ENCODE measurements at places on chromosomes 5 and 9. TPM values are rescaled to one million over a fixed set of nuclear protein-coding genes. Genes with fewer than 3 reads are reported as not detected.

GRCh38 chr5:176618783-176619182 is 8.8 kb upstream of the GPRIN1 start:
- no peak for DNase-seq

The ZNF618 gene
- 8.1 TPM for total RNA-seq

DNA sequence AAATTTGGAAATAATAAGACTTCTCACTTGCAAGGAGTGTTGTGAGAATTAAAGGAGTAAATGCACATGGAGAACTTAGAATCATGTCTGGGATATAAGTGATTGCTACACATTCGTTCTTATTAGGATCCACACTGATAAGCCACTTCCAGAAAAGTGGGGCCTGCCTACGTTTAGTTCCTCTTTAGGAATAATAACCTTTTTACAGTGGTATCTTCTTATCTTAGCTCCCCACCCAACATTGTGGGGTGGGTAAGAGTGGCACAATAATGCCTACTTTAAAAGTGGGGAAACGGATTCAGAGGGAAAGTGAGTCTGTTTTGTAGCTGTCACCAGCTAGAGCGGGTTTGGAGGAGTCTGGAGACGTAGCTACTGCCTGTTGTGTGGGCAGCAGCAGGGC is 16.0 kb downstream of the DOCK2 start:
- DNase-seq: no peak

GRCh38 chr5:122408592-122409224 is 96.7 kb downstream of the SNCAIP start:
- no peak for DNase-seq

The C5orf52 gene
- total RNA-seq: not detected

GRCh38 chr5:181204826-181205760 is at the start of gene TRIM7:
TRIM7 (minus strand) TSS chr5:181205196; CDS start chr5:181205110, 86 bp downstream.
- peak; percentile 55 for DNase-seq

- DNase-seq: no peak
Measured at GRCh38 chr5:133420440-133421301, 191.7 kb downstream of the FSTL4 start.

GRCh38 chr5:170393235-170393634 is 4.1 kb upstream of the KCNMB1 start:
- no peak for DNase-seq

The PAIP2 gene
- total RNA-seq: 66.0 TPM

GRCh38 chr5:145936401-145937131 is at the start of gene SH3RF2:
SH3RF2 (plus strand) TSS chr5:145936578; CDS start chr5:145937929, 1,351 bp downstream.
- peak; percentile 73 for DNase-seq

GRCh38 chr9:132030626-132031325 is 48.9 kb downstream of the MED27 start:
- no peak for DNase-seq

- DNase-seq: no peak
Measured at GRCh38 chr9:20137425-20137824, 348.6 kb upstream of the SLC24A2 start.

DNA sequence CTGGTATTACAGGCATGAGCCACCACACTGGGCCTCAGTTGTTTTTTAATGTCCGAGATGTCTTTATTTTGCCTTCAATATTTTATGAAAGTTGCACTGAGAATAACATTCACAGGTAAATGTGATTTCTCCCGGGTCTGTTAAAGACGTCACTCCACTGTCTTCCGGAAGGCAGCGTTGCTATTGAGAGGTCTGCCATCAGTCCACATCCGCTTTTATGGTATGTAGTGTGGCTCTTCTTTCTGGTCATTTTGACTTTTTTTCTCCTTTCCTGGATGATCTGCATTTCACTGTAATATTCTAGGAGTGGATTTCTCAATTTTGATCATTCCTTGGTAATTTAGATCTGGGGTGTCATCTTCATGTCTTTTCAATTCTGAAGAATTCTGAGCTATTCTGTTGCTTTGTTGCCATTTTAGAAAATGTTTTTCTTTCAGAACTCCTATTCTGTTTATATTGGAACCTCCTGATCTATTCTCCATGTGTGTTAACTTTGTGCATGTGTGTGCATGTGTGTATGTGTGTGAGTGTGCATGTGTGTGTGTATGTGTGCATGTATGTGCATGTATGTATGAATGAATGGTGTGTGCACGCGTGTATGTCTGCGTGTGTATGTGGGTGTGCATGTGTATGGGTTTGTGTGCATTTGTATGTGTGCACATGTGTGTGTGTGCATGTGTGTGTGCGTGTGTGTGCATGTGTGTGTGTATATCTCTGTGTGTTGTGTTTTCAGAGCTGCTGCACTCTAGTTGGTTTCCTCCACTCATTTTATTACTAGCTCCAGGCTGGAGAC is 1.9 kb upstream of the LCN1 start:
- DNase-seq: no peak

GRCh38 chr9:81609782-81610739 is 79.3 kb downstream of the TLE1 start:
- peak; percentile 36 for DNase-seq

- DNase-seq: peak; percentile 76
Measured at GRCh38 chr9:136225748-136226679, 19.6 kb downstream of the QSOX2 start.

GRCh38 chr9:109560470-109561132 is 62.5 kb upstream of the PTPN3 start:
- peak; percentile 45 for DNase-seq

The UAP1L1 gene
- 13.1 TPM for total RNA-seq

DNA sequence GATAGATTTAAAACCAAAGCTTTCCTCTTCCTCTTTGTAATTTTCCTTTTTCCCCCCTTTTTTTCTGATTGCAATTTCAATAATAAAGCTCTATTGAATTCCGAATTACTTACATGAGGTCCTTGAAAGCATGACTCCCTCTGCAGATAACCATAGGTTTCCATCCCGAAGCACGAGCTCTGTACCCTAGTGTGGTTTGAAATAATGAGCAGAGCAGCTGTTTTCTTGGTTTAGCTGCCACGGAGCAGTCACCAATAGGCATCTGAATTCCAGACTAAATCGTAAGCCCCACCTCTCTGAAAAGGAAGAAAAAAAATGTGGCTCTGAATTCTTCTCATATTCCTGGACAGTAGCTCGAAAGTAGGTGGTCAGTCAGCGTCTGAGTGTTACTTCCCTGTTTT is 18.5 kb upstream of the GNE start:
- DNase-seq: peak; percentile 54

DNA sequence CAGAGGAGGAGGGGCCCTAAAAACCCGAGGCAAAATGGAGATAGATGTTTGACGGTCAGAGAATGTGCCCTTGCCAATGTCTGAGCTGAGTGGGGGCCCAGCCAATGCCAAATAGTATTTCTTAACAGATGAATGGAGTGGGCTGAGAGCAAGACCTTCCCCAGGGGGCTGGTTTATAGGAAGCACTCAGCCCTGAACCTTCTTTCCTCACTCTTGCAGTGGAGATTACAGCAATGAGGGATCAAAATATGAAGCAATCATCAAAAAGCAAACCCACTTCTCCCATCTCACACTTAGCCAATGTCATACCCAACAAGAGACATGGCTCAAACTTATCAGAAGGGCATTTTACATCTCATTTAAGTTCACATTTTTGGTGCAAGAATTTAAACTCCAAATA is 350.3 kb downstream of the GADD45G start:
- no peak for DNase-seq

All from lung microvascular endothelial cell (primary cell).